HS-27A (cell line): ENCODE measurements at places on chromosomes 16 and 17.

DNA sequence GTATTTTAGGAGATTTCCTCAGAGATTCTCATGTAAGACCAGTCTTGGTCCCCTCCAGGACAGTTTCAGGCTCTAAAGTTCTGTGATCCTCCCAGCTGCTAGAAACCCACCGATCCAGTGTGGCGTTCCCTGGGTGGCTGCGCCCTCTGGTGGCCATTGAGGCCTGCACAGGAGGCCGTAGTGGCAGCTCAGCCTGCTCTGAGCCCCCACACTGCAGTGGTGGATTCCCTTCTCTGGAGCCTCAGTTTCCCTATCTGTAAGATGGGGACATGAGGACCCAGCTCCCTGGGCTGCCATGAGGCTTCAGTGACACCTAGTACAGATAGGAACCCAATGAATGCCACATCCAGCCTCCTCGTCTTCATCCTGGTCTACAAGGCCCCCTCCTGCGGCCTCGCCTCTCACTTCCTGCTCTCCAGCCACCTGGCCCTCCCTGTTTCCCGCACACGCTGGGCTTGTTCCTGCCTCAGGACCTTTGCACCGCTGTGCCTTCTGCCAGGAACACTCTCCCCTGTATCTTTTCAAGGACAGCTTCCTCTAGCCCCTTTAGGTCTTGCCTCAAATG lies 16.5 kb downstream of the CCDC102A start:
- peak; percentile 38 for DNase-seq

GRCh38 chr17:5557485-5557884 lies 26.8 kb downstream of the NLRP1 start:
- no peak for DNase-seq

- no peak for DNase-seq
Observed at GRCh38 chr16:66934138-66934838, at the start of gene CIAO2B. Gene CIAO2B (minus strand): TSS chr16:66934402. CDS start chr16:66934364, 38 bp downstream.

- DNase-seq = no peak
Observed at GRCh38 chr17:80092959-80093358, 8.4 kb upstream of the GAA start.

- no peak for DNase-seq
Observed at GRCh38 chr17:77631307-77631706, 327.2 kb upstream of the TNRC6C start.

GRCh38 chr16:85178596-85178995 lies 66.3 kb upstream of the CIBAR2 start:
- no peak for DNase-seq

DNA sequence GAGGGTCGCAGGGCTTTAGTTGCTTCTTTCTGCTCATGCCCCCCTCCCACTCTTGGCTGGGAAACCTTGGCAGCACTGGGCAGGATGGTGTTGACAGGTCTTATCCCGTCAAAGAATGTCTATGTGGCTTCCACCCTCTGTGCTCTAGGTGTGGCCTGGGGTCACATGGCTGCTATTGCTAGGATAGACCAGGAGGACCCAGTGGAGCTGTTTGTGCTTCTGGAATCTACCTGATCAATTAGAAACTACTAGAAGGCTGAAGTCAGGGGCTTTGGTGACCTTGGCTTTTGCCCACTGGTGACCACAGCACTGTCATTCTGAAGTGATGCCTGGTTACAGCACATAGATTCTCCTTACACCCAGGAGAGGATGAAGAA lies 105.8 kb downstream of the CMIP start:
- DNase-seq = no peak

DNA sequence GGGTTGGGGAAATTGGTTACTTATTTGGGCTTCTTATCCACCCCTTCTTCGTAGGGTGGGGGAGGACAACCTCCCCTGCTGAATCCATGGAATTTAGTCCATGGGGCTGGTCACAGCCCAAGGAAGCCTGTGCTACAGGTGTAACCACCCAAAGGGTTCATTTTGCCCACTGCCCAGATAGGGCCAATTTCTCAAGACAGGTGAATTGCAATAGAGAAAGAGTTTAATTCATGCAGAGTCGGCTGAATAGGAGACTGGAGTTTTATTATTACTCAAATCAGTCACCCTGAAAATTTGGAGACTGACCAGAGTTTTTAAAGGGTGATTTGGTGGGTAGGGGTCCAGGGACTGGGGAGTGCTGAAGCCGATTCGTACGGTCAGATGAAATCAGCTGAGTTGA lies 101.5 kb upstream of the HS3ST2 start:
- no peak for DNase-seq

DNA sequence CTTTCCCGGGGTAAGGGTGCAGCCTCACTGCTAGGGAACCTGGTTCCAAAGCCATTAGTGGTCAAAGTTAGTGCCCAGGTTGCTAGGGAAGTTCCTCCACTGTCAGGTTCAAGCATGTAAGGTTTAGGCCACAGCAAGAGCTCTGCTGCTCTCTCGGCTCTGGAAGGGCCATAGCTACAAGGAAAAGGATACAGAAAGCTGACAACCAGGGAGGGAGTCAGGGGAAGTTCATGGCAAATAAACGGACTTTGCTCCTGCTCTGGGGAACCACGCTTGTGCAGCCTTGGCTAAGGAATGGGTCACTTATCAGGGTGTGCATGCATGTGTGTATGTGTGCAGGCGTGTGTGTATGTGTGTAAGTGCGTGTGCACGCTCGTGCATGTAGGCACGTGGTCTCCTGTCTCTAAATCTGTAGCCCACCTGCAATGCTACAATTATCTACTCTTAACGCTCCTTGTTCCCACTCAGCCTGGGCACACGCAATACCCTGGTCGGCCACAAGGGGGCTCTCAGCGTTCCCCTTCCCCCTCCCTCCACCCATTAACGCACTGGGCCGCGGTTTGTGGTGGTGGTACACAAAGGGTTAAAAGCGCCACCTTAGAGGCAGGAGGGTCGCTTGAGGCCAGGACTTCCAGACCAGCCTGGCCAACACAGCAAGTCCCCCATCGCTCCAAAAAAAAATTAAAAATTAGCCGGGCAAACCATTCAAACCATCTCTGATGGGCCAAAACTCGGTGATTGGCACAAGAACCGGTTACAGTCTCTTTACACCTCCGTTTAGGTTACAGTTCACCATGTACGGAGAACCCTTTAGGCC lies 48.4 kb upstream of the KDM8 start:
- DNase-seq = no peak

DNA sequence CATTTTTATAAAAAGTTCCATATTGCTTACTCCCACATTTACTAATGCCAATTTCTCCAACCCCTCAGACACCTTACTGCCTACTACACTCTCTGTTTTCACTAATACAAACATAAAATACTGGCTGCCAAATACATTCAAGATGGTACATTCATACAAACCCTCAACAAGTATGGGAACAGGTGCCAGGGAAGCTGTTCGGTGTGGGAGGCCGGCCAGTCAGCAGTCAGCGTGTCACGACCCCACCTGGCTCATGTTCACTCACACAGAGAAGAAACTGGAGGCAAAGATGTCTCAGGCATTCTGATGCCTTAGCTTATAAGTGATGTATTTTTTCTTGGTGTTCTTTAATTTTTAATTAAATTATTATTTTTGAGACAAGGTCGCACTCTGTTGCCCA lies 42.4 kb upstream of the TRAP1 start:
- no peak for DNase-seq

- no peak for DNase-seq
Observed at GRCh38 chr16:81239367-81240121, 1.1 kb downstream of the BCO1 start.

- DNase-seq = no peak
Observed at GRCh38 chr17:64067657-64068056, 47.2 kb upstream of the ICAM2 start.

DNA sequence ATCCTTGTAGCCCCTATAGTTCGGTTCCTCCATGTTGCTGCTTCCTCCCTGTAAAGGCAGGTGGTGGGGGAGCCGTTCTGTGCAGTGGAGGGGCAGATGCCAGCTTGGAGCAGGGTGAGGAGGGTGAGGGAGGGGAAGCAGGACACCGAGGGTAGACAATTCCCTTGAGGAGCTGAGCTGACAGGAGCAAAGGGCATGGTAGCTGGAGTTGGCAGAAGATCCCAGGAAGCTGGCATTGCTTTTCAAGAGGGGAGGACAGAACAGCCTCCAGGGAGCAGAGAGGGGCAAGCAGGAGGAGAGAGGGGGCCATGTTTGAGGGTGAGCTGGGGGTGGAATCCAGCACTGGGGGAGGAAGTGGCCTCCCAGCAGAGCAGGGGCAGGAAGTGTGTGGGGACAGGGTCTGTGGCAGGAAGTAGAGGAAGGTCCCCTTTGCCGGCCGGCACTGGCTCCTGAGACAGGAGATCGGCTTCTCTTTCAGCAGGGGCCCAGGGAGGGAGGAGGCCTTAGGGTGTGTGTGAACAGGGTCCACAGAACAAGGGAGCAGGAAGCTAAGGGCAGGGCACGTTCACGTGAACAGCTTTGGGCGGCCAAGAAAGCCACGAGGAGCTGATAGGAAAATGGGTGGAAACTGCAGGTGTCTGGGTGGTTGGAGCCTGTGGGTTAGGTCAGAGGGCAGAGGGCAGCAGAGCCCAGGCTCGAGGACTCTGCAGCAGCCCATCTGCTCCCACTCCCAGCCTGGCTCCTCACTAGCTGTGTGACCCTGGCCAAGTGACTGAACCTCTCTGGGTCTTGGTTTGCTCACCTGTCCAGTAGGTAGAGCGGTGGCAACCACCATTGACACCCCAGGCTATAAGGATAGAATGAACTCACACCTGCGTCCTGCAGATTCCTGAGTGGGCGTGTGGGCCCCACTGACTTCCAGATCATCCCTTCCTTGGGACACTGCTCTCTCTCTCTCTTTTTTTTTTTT lies 17.5 kb upstream of the SPNS2 start:
- DNase-seq = no peak

- no peak for DNase-seq
Observed at GRCh38 chr17:2214929-2215615, 88.5 kb downstream of the SMG6 start.

DNA sequence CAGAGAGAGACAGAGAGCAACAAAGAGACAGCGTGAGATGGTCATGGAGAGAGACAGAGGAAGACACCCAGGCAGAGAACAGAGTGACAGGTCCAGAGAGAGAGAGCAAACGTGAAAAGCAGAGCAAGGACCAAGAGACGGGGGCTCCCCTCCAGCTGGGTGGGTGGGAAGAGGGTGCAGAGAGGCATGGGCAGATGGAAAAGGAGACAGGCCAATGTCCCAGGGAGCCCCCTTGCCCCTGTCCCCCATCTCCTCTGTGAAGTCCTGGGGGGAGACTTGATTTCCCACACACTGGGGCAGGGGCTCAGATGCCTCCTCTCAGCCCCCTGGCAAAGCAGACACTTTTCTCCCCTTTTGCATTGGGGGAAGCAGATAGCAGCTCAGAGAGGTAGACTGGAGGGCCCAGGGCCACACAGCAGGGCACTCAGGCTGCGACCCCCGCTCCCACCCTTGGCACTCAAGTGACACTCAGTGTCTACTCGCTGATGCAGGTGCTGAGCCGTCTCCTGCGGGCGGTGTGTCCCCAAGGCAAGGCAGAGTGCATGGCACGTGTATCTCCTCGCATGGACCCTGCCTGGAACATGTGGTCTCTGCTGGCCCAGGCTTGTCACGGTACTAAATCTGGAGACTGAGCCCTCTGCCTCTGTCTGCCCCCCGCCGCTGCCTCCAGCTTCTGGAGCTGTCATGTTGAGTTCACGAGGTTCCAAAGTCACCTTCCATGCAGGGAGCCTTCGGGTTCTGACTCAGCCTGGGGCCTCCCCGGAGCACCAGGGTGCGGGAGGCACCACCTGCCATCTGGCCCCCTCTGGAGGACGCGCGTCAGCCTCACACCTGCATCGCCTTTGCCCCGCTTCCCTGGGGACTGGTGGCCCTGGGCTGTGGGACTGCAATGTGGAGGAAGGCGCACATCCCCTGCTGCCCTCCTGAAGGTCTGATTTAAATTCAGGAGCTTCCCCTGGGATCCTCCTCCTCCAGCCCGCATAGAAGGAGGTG lies 215.9 kb upstream of the GSE1 start:
- no peak for DNase-seq

DNA sequence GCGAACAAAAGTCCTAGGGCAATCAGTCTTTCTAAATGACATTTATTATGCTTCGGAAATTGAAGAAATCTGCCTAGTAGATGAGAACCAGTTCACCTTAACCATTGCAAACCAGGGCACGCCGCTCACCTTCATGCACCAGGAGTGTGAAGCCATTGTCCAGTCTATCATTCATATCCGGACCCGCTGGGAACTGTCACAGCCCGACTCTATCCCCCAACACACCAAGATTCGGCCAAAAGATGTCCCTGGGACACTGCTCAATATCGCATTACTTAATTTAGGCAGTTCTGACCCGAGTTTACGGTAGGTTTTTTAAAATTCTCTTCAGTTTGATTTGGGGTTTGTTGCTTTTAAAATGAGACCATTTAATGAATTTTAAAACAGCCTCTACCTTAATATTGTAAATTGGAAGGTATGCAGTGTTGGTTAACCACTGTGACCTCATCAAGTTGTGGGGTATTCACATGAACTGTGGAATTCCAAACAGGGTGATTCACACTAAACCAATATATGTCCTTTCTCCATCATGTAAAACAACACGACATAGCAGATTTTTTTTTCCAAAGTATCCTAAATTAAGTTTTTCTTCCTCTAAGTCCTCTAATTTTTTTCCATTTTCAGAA lies 6.2 kb upstream of the EVI2A start:
- DNase-seq = no peak

DNA sequence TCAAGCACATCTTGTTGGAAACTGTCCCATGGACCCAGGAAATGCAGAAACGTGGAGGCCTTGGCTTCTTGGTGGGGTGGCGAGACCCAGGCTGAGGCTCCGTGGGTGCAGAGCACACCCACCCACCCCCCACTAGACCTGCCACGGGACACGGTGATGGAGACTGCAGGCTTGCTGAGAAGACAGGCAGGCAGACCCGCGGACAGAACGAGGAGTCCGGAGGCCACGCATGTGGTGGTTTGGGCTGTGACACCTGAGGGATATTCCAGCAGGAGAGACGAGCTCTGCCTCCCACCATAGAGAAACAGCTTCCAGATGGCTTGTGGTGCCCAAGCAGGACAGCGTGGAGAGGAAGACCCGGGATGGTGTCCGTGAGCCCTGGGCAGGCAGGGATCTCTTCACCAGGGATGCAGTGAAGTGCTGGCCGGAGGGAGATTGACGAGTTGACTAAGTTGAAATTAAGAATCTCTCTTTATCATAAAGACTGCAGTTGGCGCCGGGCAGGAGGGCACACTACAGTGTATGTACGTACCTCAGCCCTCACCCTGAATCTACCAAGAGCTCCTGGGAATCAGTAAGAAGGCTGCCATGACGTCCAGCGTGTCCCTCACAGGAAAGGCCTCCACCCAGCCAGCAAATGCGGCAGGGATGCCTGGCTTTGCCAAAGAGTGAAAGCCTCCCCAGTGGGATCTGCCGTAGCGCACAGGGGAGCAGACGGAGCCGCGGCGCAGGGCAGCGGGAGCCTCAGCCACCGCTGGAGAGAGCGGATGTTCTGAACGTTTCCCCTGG lies 8.2 kb downstream of the UBE2I start:
- DNase-seq = no peak

GRCh38 chr16:4325253-4325758 lies 9.4 kb downstream of the GLIS2 start:
- DNase-seq = no peak
